Ovary (tissue), 10 donors: ENCODE measurements at places on chromosomes 2 and 18.

- DNase-seq: no peak
Observed at GRCh38 chr2:217105733-217106649, 246.1 kb upstream of the TNP1 start.

DNA sequence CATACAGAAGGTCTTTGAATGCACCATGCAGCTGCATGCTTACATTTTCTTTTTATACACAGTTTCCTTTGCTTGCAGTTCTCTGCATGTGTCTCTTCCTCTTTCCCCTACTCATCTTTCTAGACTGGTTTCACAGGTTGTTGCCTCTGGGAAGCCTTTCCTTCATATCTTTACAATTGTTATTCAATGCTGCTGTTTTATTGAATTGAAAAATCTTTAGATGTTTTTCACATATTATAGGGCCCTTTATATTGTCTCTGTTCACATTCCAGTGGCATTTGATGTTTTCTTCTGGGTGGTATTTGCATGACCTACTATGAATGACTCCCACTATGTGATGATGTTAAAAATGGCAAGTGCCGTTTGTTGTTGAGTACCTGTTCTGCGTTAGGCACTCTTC, 91.1 kb downstream of the DIS3L2 start:
- DNase-seq: no peak

- DNase-seq: no peak
Observed at GRCh38 chr2:108612153-108612513, 77.9 kb downstream of the LIMS1 start.

GRCh38 chr2:157508676-157509075, 64.8 kb upstream of the CYTIP start:
- no peak for DNase-seq
